A549 treated with CORT108297 at 1 μM for 4 hours (cell line): ENCODE measurements at places on chromosomes 6 and 20. TPM values are rescaled to one million over a fixed set of nuclear protein-coding genes. Genes with fewer than 3 reads are reported as not detected.

The TMEM63B gene
- total RNA-seq = 12.7 to 18.0 TPM (median 16.7 TPM) in 5 replicates

The EEF1A2 gene
- 141 to 180 TPM (median 158 TPM) in 5 replicates for total RNA-seq

The EYS gene
- total RNA-seq = 0.01 to 0.19 TPM (median 0.13 TPM) in 4 of 5 replicates, not detected in the other

The C6orf89 gene
- 14.8 to 18.8 TPM (median 16.5 TPM) in 5 replicates for total RNA-seq

The PPP2R5D gene
- total RNA-seq = 25.0 to 30.2 TPM (median 27.5 TPM) in 5 replicates

The ARHGAP18 gene
- 3.4 to 5.0 TPM (median 3.9 TPM) in 5 replicates for total RNA-seq

The KIAA1755 gene
- total RNA-seq = 0.06 to 0.19 TPM (median 0.13 TPM) in 5 replicates

The PROKR2 gene
- not detected in 5 replicates for total RNA-seq

The ZNF133 gene
- total RNA-seq = 9.0 to 11.5 TPM (median 10.1 TPM) in 5 replicates

The TGM3 gene
- 0.03 TPM in 3 of 5 replicates, not detected in the others for total RNA-seq

The TCP1 gene
- total RNA-seq = 218 to 255 TPM (median 232 TPM) in 5 replicates

The IMPG1 gene
- not detected in 5 replicates for total RNA-seq

The RFX6 gene
- total RNA-seq = 0.03 TPM in 1 of 5 replicates, not detected in the others

The MLIP gene
- not detected in 5 replicates for total RNA-seq

The CPXM1 gene
- total RNA-seq = 0.02 TPM in 1 of 5 replicates, not detected in the others

The CDH26 gene
- 0.07 to 0.14 TPM (median 0.11 TPM) in 3 of 5 replicates, not detected in the others for total RNA-seq

The SYTL3 gene
- total RNA-seq = 0.98 to 1.4 TPM (median 1.1 TPM) in 5 replicates

The CCN5 gene
- 24.5 to 42.8 TPM (median 29.3 TPM) in 5 replicates for total RNA-seq

The FBXO30 gene
- 5.1 to 6.4 TPM (median 6.0 TPM) in 5 replicates for total RNA-seq

The EDN3 gene
- total RNA-seq = 0.52 to 0.96 TPM (median 0.72 TPM) in 5 replicates

The MYMX gene
- not detected in 5 replicates for total RNA-seq

The ANKRD66 gene
- total RNA-seq = not detected in 5 replicates

The SRMS gene
- total RNA-seq = not detected in 5 replicates

The SLC35D3 gene
- total RNA-seq = 0.05 to 0.13 TPM (median 0.08 TPM) in 5 replicates

The NRN1 gene
- 0.74 to 0.94 TPM (median 0.76 TPM) in 5 replicates for total RNA-seq

The TMEM74B gene
- total RNA-seq = 3.2 to 5.3 TPM (median 4.1 TPM) in 5 replicates

The L3MBTL3 gene
- total RNA-seq = 2.3 to 3.7 TPM (median 3.4 TPM) in 5 replicates

The MARCKS gene
- 15.3 to 26.3 TPM (median 21.8 TPM) in 5 replicates for total RNA-seq

The SDCBP2 gene
- 0.95 to 1.4 TPM (median 1.3 TPM) in 5 replicates for total RNA-seq

The LY6G6D gene
- total RNA-seq = not detected in 5 replicates

The OVOL2 gene
- total RNA-seq = 0.07 to 0.42 TPM (median 0.18 TPM) in 5 replicates
